ENCODE measurements at places on chromosomes 7 and 10.
A peak's percentile ranks its signal among the peaks of the same experiment; 100 is the strongest.

DNA sequence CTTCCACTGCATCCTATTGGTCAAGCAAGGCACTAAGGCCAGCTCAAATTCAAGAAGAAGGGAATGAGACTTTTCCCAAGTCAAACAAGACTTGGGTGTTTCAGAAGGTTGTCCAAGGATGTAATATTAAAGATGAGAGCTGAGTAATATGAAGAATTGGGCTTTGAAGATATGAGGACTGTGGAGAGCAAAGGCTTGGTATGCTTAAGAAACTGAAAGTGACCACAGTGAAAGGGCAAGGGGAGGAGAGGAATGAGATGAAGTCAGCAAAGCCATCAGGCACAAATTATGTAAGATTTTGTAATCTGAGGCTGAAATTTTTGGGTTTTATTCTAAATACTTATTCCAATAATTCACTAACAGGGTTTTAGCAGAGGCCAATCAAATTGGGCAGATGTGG lies 38.6 kb upstream of the NPY start:
- no peak for DNase-seq

GRCh38 chr10:21673668-21674067 lies 139.6 kb downstream of the MLLT10 start:
- DNase-seq = no peak

- DNase-seq = no peak
Observed at GRCh38 chr7:30116771-30117170, 18.0 kb upstream of the MTURN start.

- DNase-seq = no peak
Observed at GRCh38 chr7:130272381-130273080, 5.9 kb downstream of the CPA2 start.

GRCh38 chr7:51592842-51593599 lies 276.4 kb upstream of the COBL start:
- no peak for DNase-seq

DNA sequence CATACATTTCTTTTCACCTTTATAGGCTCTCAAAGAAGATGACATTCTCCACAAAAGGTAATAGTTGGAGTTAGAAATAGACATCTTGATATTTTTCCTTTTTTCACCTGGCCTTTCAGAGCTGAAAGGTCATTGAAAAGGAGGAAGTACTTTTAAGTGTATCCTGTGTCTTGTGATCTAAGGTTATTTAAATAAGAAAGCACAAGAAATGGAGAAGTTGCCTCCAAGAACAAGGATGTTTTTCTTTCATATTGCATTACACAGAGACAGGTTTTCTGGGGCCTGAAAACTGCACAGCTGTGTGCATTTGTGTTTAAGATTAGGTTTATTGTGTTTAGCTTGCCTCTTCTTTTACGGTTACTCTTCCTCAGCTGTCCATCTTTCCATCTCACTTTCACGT lies 103.4 kb upstream of the SEMA3D start:
- DNase-seq = no peak

DNA sequence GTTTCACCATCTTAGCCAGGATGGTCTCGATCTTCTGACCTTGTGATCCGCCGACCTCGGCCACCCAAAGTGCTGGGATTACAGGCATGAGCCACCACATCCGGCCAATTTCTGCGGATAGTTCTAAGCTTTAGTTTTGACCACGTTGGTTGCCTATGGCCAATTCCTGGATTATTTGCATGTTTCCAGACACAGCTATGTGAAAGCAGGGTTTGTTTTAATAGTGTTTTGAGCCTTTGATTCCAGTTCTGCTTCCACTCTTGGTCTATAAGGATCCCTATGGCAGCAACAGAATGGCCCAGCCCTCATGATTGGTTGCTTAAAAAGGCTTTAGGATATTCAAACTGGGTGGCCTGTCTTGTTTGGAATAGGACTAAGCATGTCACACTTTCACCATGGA lies 19.1 kb downstream of the SIRT1 start:
- DNase-seq = no peak

GRCh38 chr10:115861455-115861854 lies 411.6 kb downstream of the GFRA1 start:
- no peak for DNase-seq

DNA sequence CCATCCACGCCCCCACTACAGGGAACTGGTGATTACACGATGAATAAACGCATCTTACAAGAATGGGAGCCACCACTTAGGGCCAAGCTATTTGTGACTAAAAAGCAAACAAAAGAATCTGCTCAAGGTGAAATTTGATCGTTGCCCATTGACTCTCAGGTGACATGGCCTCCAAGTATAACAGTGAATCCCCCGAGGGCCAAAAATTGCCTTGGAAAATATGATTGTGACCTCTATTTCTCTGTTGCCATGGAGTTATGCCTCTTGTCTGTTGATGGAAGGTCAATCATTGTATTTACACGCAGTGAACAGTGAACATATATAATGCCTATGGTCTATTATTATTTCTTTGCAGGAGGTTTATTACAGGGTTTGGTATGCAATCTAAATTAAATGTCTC lies 282.3 kb downstream of the KLF6 start:
- no peak for DNase-seq

DNA sequence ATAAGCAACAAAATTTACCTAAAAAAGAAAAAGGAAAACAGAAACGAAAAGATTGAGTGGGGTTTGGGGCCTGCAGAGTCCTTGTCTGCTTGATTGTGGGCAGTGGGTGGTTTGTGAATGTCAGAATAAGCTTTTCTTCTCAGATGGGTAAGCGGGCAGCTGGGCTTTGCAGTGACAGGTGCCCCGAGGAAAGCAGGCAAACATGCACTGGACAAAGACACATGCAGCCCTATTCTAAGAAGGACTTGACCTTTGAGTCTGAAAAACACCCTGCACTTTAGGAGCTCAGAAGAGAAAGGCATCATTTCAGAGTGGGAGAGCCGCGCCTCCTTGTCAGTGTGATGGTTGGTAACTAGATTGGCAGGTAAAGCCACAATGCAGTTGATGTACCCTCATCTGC lies 562.7 kb downstream of the PTPRN2 start:
- no peak for DNase-seq

- DNase-seq = no peak
Observed at GRCh38 chr7:73602721-73603651, 21.3 kb downstream of the MLXIPL start.

DNA sequence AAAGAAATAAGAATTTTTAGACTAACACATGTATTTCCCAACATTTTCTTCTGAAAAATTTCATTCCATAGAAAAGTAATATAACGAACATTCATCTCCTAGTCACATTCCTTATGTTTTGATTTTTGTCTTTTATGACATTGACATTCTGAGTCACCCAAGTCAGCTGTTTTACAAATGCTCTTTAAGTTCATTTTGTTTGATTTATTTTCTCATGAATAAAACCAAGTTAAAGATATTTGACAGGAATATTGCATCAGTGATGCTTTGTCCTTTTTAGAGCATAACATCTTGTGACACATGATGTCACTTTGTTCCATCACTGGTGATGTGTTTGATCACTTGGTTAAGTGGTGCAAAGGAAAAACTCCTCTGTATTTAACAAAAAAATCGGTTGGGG lies 48.4 kb downstream of the HGF start:
- no peak for DNase-seq

GRCh38 chr10:5891009-5891408 lies 966 bp downstream of the FBH1 start:
- no peak for DNase-seq

DNA sequence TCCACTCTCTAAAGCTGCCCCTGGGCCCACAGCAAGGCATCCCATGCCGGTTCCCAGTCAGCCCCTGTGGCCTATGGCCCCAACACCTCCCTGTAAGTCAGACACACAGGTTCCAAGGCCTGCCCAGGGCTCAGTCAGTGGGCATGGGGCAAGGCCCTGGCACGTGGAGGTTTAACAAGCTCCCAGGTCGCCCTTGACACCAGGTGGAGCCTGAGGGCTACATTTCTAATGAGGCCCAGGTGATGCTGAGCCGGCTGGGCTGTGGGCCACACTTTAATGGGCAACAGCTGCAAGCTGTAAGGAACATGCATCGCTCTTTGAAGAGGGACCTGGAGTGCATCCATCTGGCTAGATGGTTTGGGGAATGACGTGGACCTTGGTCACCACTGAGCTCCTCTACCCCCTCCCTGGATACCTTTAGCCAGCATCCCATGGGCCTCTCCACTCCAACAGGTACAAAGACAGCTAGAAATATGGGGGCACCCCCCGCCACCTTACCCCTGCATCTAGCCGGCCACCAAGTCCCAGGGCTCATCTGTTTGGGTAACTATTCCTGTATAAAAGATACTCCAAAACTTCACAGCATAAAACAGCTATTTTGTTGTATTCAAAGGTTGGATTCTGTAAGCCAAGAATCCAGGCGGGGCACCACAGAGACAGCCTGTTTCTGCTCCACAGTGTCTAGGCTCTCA lies 122.5 kb downstream of the OAT start:
- no peak for DNase-seq

DNA sequence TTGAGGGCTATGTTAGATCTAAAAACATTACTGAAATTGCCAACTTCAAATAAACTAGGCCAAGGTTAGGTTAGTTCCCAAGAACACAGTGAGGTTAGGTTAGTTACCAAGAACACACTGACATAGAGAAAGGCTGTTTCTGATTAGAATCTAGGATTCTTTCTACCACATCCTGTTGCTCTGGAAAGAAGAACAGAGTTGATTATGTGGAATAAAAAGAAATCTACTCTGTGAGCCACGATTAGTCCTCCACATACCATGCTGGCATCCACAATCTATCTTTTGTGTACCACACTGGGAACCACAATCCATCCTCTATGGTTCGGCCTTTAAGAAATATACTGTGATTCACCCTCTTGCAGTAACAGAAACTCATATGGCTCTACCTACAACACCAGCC lies 91.4 kb downstream of the LRRTM3 start:
- DNase-seq = no peak

DNA sequence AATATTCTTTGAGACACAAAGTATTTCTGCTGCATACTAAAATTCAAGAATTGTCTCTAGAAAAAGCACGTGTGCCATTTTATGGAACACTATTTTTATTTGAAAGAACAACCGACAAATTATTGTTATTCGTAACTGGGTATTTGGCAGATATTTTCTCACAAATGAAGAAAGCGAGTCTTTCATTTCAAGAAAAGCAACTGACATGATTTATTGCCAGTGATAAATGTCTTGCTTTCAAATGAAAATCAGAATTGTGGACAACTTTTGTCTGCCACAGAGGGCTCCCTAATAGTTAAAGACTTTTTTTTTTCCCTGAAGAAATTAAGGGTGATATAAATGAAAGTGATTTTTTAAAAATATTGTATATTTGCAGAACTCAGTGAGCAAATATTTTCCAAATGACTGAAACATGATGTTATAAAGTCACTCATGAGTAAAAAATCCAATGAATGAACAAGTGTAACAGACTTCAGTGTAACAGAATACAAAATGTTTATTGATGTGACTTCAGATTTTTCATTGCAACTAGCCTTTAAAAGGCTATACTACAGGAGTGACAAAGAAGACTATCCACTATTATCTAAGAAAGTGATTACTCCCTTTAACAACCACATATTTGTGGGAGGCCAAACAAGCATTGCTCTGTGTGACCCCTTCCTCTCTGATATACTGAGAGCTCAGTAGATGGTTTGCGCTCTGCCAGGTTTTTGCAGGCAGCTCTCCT lies 49.0 kb upstream of the SEMA3E start:
- DNase-seq = no peak

GRCh38 chr7:157337316-157338149 lies 729 bp downstream of the DNAJB6 start:
- peak; percentile 19 for DNase-seq

DNA sequence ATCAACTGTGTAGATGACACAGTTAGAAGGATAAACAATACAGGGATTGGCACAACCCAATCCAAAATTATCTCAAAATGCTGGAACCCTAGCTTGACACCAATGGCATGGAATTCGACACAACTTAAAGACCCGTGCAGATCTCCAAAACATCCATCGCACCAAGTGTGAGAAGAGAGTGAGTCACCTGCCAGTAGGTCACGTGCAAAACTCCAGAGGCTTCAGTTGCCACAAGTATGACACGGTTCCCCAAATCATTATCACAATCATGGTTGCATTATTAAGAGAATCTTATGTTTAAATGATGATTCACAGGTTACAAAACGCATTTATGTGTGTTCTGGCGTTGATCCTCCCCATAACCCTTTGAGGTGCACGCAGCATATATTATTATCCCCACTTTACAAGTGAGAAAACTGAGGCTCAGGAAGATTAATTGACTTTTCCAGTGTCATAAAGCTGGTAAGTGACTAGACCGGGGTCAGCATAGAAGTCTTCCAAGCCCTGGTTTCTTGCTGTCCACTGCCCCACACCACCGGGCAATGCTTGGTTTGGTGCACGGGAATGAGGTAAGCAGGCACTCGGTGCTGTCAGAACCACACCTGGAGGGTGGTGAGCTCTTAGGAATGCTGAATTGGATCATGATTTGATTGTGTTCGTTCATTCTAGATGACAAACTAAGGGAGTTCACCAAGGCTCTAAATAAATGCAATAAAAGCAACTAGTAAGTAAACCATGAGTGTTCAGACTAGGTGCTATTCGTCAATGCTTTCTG lies 23.6 kb upstream of the STK17A start:
- DNase-seq = no peak

GRCh38 chr10:74575191-74575720 lies 251.1 kb upstream of the KAT6B start:
- DNase-seq = no peak

DNA sequence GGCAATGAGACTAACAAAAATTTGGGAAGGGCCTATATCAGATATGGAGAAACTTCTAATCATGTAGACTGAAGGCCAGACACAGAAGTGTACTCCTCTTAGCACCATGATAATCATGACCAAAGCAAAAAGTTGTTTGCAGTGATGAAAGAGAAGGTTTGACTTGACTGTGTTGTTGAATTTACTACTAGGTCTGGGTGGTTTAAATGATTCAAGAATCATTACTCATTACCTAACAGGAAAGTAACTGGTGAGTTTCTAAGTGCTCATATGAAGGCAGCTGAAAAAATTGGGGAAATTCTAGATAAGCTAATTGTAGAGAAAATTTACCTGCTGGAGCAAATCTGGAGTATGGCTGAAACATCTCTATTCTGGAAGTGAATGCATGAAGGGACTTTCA lies 451.5 kb upstream of the SORCS1 start:
- DNase-seq = no peak

GRCh38 chr7:42253316-42253715 lies 16.3 kb upstream of the GLI3 start:
- no peak for DNase-seq

DNA sequence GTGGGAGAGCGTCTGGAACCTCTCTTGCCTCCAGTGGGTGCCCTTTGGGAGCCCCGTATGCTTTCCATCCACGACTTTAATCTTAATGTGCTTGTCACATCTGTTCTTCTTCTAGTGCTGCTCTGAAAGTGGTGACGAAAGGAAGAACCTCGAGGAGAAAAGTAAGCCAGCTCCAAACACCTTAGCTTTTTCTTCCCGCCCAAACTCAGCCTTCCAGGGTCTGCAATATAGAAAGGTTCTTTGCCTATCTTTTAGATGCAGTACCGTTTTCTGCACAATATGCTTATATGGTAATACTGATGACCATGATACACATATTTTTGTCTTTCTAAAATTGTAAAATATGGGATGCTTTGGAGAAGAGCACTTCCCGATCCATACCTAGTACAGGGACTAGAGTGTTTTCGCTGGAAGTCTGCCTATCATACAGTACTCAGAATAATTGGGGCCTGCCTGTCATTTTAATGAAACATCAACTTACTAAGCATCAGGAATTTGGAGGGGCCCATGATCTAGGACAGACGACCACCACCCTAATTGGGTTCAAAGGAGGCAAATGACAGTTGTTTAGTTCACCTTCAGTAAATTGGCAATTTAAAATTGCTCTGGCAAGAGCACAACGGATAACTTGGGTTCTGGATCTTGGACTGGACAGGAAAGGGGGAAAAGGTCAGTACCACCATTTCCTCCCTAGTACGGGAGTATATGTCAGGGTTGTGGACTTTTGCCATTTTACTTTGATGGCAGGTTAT lies 884 bp downstream of the RINT1 start:
- DNase-seq = no peak
